Activated naive CD8-positive, alpha-beta T cell treated with anti-CD3 and anti-CD28 coated beads, Interleukin-2, amount 50 U/mL, for 24 hours (primary cell): ENCODE measurements at places on chromosomes 6 and 20.

DNA sequence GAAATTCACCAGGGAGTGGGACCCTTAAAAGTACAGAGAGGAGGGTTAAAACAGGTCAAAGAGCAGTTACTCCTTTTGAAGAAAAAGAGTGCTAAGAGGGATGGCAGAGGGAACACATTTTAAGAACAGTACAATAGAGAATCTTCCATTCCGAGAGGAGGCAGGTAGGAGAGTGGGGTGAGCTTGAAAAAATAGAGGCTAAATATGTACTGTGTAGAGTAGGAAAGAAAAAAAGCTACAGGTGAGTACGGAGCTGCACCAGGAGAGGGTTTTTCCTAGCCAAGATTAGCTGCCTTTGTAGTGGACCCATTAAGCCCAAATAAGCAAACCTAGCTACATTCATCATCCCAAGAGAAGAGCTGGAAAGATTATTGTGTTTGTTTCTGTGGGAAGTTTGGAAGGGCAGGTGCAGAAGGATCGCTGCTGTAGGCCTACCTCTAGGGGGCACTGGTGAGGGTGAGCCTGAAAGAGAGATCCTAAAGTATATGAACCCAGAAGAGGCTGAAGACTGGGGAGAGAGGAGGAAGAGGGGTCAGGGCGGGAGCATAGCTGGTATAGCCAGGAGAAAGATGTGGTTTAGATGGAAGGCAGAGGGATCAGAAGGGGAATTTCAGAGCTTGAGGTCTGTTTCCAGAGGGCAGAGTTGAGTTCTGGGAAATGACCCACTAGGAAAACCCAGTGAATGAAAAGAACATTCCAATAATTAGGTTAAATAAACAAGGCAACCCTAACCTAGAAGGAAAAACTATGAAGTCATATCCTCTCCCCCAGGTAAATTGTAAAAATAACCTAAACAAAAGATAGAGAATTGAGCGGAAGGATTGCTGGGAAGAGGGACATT, 50.2 kb upstream of the HINT3 start:
- no peaks in the 10 kb centered on the region for H3K27me3 ChIP-seq
- peaks cover 48% of the 10 kb centered on the region for H3K4me1 ChIP-seq
- H3K4me3 ChIP-seq, result no peak overlapping the region
- peaks cover 16% of the 10 kb centered on the region for H3K36me3 ChIP-seq
- peak; percentile 65 for DNase-seq
- no peak overlapping the region for H3K27ac ChIP-seq

DNA sequence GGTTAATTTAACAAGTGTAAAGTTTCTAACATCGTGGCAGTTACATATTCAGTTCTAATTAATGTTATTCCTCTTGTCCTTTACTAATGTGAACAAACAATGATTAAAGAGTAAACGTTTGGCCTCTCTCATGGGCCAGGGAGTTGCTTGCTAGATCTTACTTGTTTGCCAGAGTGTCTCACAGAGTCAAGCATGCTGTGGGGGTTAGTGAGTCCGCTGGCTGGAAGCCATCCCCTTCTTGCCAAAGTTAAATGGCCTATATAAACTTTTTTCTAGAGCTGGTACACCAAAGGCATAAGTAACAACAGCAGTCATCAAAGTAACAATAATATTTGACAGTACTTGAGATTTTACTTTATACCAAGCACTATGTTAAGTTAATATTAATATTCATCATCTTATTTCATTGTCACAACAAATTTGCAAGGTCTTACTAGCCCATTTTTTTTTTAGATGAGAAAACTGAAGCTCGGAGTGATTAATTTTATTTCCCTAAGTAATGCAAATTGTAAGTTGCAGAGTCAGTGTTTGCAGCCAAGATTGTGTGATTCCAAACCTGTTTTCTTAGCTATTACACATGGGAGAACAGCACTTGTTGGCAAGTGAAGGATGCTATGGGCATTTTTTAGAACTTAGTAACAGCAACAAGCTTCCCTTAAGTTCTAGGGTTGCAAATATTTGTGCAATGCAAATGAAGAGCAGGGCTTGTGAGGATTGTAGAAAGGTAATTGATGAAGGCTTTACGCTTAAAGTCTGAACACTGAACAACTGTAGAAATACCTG, 224.5 kb downstream of the RFPL4B start:
- no peak overlapping the region for H3K4me3 ChIP-seq
- no peak for DNase-seq
- no peaks in the 10 kb centered on the region for H3K4me1 ChIP-seq
- H3K36me3 ChIP-seq, result no peaks in the 10 kb centered on the region
- H3K27me3 ChIP-seq, result no peaks in the 10 kb centered on the region
- no peak overlapping the region for H3K27ac ChIP-seq

DNA sequence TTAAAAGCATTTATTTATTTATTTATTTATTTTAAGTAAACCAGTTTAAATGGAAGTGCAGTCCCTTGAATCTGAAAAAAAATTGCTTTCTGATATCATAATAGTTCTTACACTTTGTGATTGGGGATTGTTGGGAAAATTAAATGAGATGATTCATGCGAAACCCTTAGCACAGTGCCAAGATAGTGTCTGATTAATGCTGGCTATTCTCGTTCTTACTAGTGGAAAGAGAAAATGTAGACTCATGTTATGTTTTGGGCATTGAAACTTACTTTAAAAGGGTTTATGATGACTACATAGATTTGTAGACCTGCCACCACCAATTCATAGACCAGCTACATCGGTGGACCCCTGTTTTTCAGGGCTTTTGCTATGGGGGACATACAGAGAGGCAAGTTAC, 229.2 kb upstream of the ZFP64 start:
- DNase-seq, result no peak
- H3K27me3 ChIP-seq, result no peaks in the 10 kb centered on the region
- H3K4me1 ChIP-seq, result peaks cover 9% of the 10 kb centered on the region

GRCh38 chr6:44016131-44016870, 111.0 kb downstream of the MRPL14 start:
- H3K27me3 ChIP-seq, result peaks cover 6% of the 10 kb centered on the region
- peaks cover 2% of the 10 kb centered on the region for H3K4me1 ChIP-seq
- H3K4me3 ChIP-seq, result no peak overlapping the region
- H3K36me3 ChIP-seq, result no peaks in the 10 kb centered on the region

- H3K4me1 ChIP-seq, result peaks cover 7% of the 10 kb centered on the region
- DNase-seq, result no peak
- H3K27ac ChIP-seq, result no peak overlapping the region
- H3K27me3 ChIP-seq, result peaks cover 9% of the 10 kb centered on the region
- no peak overlapping the region for H3K4me3 ChIP-seq
- no peaks in the 10 kb centered on the region for H3K36me3 ChIP-seq
Measured at GRCh38 chr6:150203871-150204545, 61.2 kb downstream of the PPP1R14C start.

DNA sequence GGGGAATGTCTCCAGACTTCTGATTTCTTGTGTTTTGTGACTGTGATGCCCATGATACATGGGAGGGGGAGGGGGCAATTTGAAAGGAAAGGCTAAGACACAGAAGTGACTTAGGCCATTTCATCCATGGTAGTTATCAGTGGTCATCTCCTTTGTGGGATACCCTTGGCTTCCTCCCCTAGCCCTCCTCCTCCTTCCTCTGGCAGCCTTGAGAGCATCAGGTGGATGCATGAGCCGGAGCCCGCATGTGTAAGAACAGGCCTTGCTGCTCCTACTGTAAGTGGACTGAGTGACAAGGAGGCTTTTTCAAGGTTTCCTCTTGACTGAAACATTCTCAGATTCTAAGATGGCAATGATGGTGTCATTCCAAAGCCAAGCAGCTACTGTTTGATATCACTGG, 874 bp downstream of the CD83 start:
- DNase-seq, result no peak
- peak overlapping the region; percentile 90 for H3K27ac ChIP-seq
- peak overlapping the region; percentile 97 for H3K4me3 ChIP-seq
- peaks cover 56% of the 10 kb centered on the region for H3K4me1 ChIP-seq
- peaks cover 50% of the 10 kb centered on the region for H3K36me3 ChIP-seq
- no peaks in the 10 kb centered on the region for H3K27me3 ChIP-seq

GRCh38 chr6:165186441-165187205, 122.8 kb downstream of the C6orf118 start:
- no peaks in the 10 kb centered on the region for H3K4me1 ChIP-seq
- no peaks in the 10 kb centered on the region for H3K36me3 ChIP-seq
- H3K27me3 ChIP-seq, result no peaks in the 10 kb centered on the region

DNA sequence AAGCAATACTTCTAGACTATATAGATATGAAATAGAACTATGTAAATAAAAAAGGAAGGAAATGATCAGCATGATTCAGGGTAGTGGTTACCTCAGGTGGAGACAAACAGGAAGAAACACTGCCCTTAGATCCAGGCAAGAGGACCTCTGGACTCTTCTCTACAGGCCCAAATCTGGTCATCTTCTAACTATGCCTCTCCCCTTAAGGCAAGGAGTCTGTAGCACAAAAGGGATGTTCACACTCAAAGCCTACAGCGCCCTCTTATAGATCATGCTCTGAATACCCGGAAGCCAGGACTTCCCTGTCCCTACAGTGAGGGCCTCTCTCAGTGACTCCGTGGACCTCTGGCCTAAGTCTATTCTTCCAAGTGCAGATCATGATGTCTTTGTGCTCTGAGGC, 30.4 kb upstream of the HIVEP2 start:
- no peaks in the 10 kb centered on the region for H3K27me3 ChIP-seq
- peaks cover 3% of the 10 kb centered on the region for H3K36me3 ChIP-seq
- no peak for DNase-seq
- H3K4me3 ChIP-seq, result no peak overlapping the region
- H3K4me1 ChIP-seq, result peaks cover 2% of the 10 kb centered on the region

DNA sequence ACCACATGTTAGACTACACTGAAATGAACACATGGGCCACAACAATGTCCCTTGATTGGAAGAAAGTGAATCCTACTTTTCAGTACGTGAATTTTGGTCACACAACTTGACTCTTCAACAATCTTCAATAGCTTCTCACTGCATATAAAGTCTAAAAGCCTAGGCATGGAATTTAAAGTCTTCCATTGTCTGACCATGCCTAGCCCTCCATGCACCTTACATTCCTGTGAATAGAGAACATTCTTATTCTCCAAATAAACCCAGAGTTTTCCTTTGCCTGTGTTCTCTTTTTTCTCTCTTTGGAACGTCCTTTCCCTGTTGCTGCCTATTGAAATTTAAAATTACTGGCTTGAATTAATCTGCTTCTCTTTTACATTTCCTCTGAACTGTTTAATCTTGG, 207.5 kb downstream of the ASCC3 start:
- peaks cover 16% of the 10 kb centered on the region for H3K36me3 ChIP-seq
- no peak overlapping the region for H3K27ac ChIP-seq
- H3K4me1 ChIP-seq, result no peaks in the 10 kb centered on the region
- H3K27me3 ChIP-seq, result no peaks in the 10 kb centered on the region

- DNase-seq, result no peak
- peaks cover 63% of the 10 kb centered on the region for H3K36me3 ChIP-seq
- no peaks in the 10 kb centered on the region for H3K27me3 ChIP-seq
- H3K27ac ChIP-seq, result no peak overlapping the region
- peaks cover 22% of the 10 kb centered on the region for H3K4me1 ChIP-seq
Measured at GRCh38 chr20:32845786-32846185, 12.9 kb upstream of the EFCAB8 start.

DNA sequence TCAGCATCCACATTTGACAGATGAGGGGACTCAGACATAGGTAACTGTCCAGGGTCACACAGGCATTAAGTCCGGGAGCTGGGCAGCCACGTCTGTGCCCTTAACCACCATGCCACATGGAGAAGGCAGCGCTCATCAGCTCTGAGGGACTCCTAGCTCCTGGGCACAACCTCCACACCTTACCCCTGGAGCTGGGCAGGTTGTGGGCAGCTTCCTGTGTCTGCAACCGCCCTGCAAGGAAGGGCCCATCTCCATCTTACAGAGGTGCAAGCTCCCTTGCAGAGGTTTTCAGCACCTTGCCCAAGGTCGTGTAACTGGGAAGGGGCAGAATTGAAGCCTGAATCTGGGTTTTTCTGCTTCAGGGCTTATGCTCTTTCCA, 7.9 kb downstream of the CCDC167 start:
- peaks cover 20% of the 10 kb centered on the region for H3K36me3 ChIP-seq
- DNase-seq, result no peak
- H3K4me1 ChIP-seq, result peaks cover 89% of the 10 kb centered on the region
- H3K4me3 ChIP-seq, result no peak overlapping the region

- no peak overlapping the region for H3K27ac ChIP-seq
- H3K4me1 ChIP-seq, result no peaks in the 10 kb centered on the region
- no peak overlapping the region for H3K4me3 ChIP-seq
- no peaks in the 10 kb centered on the region for H3K27me3 ChIP-seq
- H3K36me3 ChIP-seq, result no peaks in the 10 kb centered on the region
Measured at GRCh38 chr20:64136004-64136710, 28.1 kb upstream of the MYT1 start.

DNA sequence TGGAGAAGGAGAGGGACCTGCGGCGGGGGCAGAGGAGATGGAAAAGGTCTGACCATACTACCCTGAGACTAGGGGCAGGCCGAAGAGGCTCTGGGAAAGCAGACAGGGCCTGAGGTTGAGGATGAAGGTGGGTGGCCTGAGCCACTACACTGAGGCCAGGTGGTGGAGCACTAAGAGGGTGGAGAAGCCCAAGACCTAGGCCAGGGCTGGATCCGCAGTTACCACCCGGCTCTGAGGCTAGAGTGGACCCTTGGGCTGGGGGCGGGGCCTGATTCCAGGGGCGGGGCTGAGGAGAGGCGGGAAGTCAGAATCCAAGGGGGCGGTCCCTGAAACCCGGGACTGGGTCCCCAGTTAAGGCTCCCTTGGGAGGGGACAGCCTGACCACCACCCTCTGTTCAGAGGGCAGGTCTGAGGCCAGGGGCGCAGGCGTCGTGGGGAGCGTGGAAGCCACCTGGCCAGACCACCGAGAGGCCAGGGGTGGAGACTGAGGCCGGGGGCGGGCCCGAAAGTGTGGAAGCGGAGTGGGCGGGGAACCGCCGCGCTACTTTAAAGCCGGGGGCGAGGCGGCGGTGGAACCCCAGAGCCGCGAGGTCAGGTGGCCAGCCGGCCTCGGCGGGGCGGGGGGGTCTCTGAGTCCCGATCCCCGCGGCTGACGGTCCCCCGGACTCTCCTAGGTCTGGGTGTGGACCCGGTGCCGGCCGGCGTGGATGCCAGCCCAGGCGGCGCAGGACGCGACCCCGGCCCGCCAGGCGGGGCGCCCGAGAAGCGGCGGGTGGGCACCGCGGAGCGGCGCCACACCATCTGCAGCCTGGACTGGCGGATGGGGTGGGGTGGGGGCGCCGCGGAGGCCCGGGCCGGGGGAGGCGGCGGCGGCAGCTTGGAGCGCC, 8.3 kb downstream of the CCM2L start:
- no peak overlapping the region for H3K27ac ChIP-seq
- no peaks in the 10 kb centered on the region for H3K36me3 ChIP-seq
- H3K4me3 ChIP-seq, result peak overlapping the region; percentile 66
- H3K27me3 ChIP-seq, result peaks cover 67% of the 10 kb centered on the region
- peak; percentile 64 for DNase-seq

GRCh38 chr20:1121429-1121828, 3.0 kb downstream of the PSMF1 start:
- peak overlapping the region; percentile 43 for H3K27ac ChIP-seq
- H3K36me3 ChIP-seq, result peaks cover 39% of the 10 kb centered on the region
- H3K4me1 ChIP-seq, result peaks cover 63% of the 10 kb centered on the region
- H3K27me3 ChIP-seq, result no peaks in the 10 kb centered on the region
- H3K4me3 ChIP-seq, result peak overlapping the region; percentile 54
